ENCODE measurements at places on chromosomes 11 and 22.
A peak's percentile ranks its signal among the peaks of the same experiment; 100 is the strongest.

GRCh38 chr22:32482708-32483107 lies 8.1 kb downstream of the FBXO7 start:
- no peak for DNase-seq

DNA sequence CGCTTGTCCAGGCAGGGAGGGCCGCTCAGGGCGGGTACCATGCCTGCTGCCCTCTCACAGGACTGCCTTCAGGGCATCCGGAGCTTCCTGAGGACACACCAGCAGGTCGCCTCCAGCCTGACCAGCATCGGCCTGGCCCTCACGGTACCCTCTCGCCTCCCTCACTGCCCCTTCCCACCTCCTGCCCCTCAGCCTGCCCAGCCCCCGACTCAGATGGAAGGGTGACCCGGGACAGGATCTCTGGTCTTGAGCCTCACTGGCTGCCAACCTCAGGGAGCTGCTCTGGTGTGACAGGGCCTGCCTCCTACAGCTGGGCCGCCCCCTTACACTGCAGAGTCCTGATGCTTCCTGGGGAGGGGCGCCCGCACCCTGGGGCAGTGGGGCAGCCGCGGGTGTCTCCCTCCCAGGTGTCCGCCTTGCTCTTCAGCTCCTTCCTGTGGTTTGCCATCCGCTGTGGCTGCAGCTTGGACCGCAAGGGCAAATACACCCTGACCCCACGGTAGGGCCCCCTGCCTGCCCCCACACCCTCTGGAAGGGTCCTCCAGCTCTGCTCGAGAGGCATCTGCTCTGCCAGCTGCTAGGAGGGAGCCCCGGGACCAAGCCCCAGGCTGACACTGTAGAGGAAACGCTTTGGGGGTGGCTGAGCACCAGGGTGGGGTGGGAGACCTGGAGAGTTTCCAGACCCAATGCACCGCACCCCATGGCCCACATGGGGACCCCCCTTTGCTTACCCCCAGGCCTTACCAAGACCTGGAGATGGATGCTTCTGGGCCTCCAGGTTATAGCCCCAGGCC lies 14.6 kb downstream of the TSPAN32 start:
- no peak for DNase-seq

DNA sequence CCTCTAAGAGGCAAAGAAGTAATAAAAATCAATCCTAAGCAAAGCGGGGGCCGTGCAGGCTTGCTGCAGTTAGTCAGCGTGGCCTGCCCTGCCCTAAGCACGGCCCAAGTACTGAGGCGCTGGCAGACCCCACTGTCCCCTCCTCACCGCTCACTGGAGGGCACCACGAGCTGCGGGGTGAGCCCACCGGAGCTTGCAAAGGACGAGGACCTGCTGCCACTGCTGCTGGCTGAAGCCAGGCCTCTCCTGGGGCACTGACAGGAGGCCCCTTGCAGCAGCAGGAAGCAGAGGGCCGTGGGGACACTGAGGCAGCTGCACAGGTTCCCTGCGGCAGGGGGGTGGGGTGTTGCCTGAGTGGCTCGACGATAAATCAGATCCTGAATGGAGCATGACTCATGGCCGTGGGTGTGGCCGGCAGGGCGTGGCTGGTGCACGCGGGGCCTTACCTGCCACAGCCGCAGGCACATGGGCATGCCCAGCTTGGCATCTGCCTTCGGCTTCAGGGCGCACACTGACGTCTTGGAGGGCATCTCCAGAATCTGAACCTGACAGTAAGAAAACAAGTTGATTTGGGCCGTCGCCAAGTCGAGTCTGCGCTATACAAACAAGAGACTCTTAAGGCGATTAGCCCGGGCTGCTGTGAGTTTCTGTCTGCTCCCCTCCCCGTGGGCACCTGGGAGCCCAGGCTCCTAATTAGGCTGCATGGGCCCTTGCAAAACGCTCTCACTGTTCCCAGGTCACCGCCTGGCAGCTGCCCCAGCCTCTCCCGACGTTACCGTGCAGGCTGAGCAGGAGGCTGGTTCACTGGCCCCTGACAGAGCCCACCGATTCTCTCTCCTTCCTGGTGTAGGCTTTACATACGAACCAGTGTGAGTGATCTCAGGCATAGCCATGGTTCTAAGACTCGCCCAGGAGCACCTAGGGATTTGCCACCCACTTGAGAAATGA lies 45.9 kb downstream of the TBX1 start:
- DNase-seq = no peak

- no peak for DNase-seq
Measured at GRCh38 chr11:313304-313786, 495 bp upstream of the IFITM1 start.

DNA sequence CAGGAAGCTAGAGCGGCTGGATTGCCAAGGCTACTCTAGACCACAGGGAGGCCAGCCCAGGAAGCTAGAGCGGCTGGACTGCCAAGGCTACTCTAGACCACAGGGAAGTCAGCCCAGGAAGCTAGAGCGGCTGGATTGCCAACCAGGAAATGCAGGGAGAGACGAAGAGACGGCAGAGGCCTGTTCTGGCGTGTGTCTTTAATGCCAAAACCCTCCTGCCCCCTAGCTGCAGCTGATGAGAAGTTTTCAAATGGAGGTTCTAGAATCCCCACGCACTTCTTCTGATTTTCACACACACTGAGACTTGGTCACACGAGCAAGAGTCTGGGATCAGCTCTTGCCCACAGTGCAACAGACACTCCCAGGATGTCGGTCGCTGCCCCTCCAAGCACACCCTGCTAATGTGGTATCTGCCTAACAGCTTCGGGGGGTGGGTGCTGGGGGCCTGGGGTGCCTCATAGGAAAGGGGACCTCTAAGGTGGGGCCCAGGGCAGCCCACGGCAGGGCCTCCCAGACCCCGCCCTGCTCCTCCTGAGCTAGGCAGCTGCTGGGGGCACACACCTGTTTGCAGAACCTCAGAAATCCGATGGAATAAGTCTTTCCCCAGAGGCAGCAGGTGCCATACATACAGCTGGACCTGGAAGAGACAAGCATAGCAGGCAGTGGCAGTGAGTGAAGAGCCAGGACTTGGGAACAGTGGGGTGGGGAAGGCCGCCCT lies 28.5 kb downstream of the MAFF start:
- no peak for DNase-seq

DNA sequence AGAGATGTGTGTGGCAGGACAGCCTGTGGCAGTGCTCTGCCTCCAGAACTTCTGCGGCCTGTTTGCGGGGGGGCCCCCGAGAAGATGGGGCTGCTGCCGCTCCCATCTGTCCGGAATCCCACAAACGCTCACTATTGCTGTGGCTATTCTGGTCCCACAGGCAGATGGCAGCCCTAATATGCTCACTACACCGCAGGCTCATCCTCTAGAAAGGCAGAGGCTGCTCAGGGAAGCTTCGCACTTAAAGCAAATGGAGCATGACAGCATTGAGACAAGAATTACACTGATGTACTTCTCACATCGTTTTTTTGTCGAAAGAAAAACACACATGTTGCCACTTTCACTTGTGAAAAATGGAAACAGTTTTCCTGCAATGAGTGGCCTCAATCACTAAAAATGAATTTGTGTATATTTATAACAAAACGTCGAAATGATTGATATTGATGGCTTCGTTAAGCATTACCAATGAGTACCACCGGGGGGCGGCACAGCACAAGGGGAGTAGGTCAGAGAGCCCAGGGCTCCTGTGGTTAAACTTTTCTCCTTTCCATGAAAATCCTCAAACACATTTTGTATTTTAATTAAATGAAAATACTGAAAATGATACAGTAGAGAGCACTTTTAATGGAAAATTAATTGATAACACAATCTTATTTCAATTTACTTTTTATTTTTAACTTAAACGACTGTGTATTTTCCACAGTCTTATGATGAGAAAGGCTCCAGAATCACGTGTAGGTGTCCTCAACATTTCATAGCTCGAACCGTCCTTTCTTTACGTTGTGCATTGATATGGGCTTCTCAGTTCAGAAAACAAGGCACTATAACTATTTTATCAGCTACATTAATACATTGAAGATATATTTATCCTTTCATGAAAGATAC lies 69.1 kb downstream of the CTTN start:
- DNase-seq = no peak

- peak; percentile 49 for DNase-seq
Measured at GRCh38 chr11:124762105-124762623, at the start of gene ESAM. Gene ESAM (minus strand): TSS chr11:124762290. CDS start chr11:124762154, 136 bp downstream.

GRCh38 chr11:121417055-121417551 lies 35.0 kb upstream of the SORL1 start:
- no peak for DNase-seq

DNA sequence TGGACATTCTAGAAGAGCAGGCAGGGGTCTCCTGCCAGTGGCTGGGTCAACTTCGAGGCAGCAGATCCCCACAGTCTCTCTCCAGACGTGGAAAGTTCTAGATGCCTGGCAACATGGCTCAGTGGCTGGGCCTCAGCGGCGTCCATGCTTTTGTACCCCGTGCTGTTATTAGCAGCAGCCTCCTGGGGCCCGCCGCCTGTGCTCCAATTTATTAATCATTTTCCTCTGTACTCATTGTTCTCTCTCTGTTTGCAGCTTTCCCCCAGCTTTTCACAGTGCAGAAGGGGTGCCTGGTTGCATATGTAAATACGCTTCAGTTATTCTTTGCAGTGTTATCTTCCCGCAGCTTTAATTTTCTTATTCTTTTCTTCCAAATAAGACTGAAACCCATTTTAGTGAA lies 515.1 kb downstream of the TBC1D22A start:
- no peak for DNase-seq

GRCh38 chr22:43007519-43008102 lies 7.3 kb downstream of the PACSIN2 start:
- no peak for DNase-seq

DNA sequence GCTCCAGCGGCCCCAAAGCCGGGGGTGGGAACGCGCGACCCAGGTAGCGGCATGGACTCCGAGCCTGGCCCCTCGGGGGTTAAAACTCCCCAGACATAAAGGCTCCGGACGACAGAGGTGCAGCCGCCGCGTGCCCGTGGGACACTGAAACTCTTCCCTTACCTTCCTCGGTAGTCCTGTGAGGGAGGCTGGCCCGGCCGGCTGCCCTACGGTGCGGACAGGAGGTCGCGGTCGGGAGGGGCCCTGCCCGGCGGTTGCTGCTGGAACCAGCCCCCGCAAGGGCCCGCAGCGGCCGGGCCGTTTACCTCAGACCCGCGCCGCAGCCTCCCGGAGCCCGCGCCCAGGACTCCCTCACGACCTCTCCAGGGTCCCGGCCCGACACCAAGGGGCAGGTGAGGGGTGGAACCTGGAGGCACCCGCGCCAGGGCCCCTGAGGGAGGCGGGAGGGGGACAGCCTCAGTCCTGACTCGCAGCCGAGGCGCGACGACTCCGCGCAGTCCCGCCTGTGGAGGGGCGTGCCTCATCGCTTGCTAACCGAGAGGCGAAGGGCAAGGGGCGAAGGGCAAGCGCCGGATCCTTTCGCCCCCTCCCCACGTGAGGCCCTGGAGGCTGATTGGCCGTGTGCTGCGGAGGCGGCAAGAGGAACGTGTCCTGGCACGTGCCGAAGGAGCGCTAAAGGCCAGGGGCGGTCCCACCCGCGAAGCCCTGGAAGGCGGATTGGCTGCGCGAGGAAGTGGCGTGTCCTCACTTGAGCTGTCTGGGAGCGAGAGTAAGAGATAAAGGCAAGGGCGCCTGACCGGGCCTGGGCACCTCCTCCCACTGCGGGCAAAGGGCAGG lies at the start of gene UPB1:
TSS of gene UPB1 (plus strand) at position 805 of the 837 bp plus-strand sequence. CDS start 72 bp downstream, outside the sequence.
- no peak for DNase-seq

- DNase-seq = no peak
Measured at GRCh38 chr22:27099946-27100722, 442.7 kb downstream of the MIAT start.

DNA sequence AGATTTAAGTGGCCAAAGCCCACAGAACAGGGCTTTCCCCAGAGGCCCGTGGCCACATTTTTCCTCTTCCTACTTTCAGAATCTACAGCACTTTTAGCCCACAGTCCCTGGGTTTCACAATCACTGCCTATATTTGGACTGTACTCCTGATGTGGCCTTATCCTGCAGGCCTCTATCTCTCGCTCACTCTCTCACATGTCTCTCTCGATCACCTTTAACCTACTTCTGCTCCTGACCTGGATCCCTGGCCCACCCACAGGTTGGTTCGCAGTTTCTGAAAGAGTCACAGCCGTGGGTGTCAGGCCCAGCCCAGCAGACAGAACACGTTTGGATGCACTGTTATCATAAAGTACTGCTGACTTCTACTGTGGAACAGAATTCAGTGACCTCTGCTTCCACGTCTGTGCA lies 55.5 kb downstream of the LARGE1 start:
- no peak for DNase-seq

- no peak for DNase-seq
Measured at GRCh38 chr11:18849406-18849805, 57.8 kb upstream of the PTPN5 start.

DNA sequence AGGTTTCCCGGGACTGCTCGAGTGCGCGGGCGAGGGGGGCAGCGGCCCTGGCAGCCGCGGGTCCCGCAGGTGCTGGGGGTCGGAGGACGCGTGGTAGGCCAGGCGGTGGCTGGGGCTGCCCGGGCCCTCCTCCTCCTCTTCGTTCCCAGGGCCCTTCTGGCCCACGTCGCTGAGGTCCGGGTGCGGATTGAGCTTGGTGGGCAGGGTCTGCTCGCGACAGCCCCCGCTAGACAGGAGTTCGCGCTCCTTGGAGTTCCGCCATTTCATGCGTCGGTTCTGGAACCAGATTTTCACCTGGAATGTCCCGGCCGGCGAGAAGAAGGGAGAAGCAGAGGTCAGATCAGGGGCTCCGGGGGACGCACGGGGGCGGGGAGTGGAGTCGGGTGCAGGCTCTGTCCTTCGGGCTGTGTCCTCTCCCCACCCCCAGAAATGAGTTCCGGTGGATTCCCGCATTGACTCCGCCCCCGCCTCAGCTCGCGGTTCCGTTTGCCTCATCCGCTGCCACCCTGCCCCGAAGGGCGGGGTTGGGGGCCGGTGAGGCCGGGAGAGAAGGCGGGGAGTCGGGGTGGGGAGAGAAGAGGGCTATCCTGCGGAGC lies 3.9 kb downstream of the DBX1 start:
- no peak for DNase-seq

GRCh38 chr11:10492084-10492483 lies 37.0 kb downstream of the AMPD3 start:
- DNase-seq = no peak

DNA sequence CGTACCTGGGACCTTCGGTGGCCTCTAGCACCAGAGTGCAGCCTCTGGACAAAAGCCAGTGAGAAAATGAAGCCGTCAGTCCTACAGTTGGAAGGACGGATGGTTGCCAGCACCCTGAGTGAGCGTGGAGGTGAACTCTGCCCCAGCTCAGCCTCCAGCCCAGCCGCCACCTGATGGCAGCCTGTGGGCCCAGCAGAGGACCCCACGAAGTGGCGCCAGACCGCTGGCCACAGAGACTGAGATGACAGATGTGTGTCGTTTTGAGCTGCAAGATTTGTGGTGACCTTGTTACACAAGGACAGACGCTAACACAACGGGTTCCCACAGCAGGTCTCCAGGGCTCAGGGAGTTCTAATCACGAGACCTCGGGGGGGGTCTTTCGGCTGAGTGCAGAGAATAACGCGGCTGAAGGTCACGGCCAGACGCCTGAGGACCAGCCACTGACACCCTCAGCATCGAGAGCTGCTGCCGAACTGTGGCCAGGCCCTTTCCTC lies 75.0 kb downstream of the BRD1 start:
- no peak for DNase-seq
